ENCODE measurements at places on chromosomes 7 and 10. TPM values are rescaled to one million over a fixed set of nuclear protein-coding genes. Genes with fewer than 3 reads are reported as not detected.

ELN gene
- not detected for total RNA-seq

SFMBT2 gene
- total RNA-seq, result 28.2 TPM

CPA5 gene
- 5.9 TPM for total RNA-seq

ANKRD1 gene
- total RNA-seq, result not detected

PAPOLB gene
- total RNA-seq, result not detected

MOSPD3 gene
- total RNA-seq, result 13.4 TPM

AIFM2 gene
- total RNA-seq, result 7.2 TPM

GNG11 gene
- total RNA-seq, result not detected
